ENCODE measurements at places on chromosomes 16 and 17.

GRCh38 chr17:72092710-72093322 is 28.0 kb upstream of the SOX9 start:
- no peak for DNase-seq

GRCh38 chr17:56314026-56314425 is 160.8 kb downstream of the ANKFN1 start:
- no peak for DNase-seq

GRCh38 chr17:77531641-77532040 is 390.9 kb downstream of the SEC14L1 start:
- DNase-seq = no peak

GRCh38 chr17:15364615-15365014 is 23.2 kb upstream of the TEKT3 start:
- no peak for DNase-seq

DNA sequence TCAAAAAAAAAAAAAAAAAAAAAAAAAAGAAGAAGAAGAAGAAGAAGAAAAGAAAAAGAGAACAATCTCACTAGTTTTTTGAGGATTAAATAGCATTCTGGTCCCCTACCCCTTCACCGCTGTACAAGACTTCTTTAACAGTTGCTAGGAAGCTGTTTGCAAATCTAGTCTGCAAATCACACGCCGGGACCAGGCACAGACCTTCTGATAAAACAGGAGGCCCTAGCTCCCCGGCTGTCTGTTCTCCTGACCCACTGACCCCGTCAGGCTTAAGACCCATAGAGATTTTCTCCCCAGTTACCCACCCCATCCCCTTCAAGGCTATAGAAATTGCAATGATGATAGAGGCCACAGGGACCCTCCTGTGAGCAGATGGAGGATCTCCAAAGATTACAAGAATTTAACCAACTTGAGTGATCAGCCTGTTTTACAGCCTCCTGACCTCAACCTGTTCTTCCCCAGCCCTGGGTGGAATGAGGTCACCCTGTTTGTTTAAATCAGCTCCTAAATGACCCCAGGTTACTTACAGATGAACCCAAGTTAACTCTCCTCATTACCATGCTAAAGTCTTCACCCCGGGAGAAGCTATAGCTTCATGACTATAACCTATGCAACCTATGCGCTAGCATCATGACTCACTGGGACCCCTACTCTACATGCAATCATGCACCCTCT is 11.8 kb upstream of the SULT1A1 start:
- no peak for DNase-seq

DNA sequence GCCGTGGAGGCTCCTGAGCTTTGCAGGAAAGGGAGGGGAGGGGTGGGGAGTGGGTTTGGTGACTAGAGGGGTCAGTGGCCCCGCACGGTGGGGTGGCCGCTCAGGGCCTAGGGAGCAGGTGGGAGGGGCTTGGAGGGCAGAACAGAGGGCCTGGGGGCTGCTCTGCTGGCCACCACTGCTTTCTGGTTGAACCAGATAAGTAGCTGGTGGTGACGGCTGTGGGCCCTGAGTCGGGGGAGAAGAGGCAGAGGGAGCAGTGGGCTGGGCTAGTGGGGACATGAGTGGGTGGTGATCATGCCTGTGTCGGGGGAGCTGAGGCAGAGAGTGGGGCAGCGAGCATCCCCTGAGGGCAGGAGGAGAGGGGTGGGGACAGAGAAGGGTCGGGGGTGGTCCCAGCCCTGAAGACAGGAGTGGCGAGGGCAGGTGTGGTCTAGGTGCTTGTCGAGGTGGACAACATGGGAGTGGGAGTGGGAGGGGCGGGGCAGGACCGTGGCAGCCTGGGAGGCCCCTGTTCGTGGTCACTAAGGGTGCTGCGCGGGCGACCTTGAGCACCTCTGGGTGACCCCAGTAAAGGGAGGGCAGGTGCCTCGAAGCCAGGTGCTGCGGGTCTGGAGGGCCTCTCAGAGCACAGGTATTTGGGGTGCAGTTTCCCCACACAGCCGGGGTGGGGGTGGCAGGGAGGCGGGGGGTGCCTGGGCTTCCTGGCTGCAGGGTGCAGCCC is 6.3 kb upstream of the CD7 start:
- DNase-seq = no peak

- no peak for DNase-seq
These were observed 2.3 kb upstream of the P2RX1 start for GRCh38 chr17:3918372-3919122.

- DNase-seq = no peak
These were observed 165.3 kb upstream of the GSE1 start for GRCh38 chr16:85447693-85448313.

GRCh38 chr17:15436473-15437302 is 30.7 kb downstream of the CDRT4 start:
- no peak for DNase-seq

DNA sequence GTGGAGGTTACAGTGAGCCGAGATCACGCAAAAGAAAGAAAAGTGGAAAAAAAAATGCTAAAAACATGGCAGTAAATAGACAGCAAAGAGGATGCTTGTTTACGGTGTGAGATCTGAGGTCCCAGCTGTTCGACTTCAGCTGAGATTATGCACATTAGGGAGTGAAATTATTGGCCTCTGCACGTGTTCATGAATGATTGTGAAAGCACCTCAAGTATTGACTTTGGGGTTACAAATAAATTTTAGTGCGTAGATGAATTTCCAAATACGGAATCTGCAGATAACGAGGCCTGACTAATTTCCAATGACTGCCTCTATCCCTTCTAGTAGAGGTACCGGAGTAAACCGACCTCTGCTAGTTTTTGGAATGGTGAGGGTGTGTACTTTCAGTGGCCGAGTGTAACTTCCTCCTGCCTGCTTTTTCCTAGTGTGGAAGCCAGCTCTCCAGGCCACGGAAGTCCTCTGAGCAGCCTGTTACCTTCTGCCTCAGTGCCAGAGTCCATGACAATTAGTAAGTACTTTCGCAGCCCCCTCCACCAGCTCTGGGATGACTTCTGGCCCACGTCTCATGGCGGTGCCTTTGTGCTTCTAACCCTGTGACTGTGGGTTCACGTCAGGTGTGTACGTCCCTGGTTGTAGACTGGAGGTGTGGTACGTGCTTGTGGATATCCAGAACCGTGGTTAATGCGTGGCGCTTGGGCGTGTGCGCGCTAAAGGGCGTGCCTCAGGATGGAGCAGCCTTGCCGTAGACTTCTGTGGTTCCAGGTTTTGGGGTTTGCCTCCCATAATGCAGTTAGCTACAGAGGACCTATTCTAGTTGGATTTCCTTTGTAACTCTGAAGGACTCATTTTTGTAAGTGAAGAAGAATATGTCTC is 102.1 kb downstream of the SNX29 start:
- DNase-seq = no peak

DNA sequence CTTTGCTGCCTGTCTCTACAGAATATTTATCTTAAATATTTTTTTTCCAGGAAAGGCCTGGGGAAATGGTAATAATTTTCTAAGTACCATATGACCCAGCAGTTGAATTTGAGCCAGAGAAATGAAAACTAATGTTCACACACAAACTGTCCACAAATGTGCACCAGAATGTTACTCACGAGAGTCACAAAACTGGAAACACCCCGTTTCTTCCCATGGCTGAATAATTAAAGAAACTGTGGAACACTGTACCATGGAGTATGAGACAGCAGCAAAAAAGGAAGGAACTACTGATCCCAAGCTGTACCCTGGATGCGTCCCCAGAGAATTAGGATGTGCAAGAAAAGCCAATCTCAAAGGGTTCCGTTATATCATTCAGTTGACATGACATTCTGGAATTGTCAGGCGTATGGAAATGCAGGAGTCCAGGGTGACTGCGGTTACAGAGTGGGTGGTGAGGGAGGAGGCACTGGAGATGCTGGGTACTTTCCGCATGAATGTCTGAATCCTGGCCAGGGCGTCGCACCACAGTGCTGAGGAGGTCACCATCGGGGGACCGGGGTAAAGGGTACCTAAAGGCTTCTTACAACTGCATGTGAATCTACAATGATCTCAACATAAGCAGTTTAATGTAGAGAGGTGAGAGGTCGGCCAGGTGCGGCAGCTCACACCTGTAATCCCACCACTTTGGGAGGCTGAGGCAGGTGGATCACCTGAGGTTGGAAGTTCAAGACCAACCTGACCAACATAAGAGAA is 34.5 kb downstream of the USP22 start:
- DNase-seq = no peak

DNA sequence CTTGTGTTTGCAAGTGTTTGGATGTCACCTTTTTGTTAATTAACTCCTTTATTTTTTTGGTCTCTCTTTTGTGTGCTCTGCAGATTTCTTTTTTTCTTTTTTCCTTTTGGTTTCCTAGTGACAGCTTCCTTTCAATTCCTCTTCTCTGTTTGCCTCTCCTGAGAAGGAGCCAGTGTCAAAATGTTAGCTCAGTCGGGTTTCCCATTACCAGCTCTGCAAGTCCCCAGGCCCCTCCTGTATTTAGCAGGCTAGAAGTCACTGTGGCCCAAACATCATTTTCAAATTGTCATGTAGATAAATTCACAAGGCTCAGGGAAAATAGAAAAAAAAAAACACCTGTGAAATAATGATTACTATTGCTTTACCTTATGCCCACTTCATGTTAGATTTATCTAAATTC is 1621.6 kb downstream of the CDH8 start:
- DNase-seq = no peak

GRCh38 chr16:27374221-27374803 is 27.7 kb upstream of the IL21R start:
- no peak for DNase-seq

- DNase-seq = no peak
These were observed 8.1 kb downstream of the CD300LG start for GRCh38 chr17:43855061-43855460.

GRCh38 chr17:38746004-38746848 is 1.9 kb downstream of the PCGF2 start:
- DNase-seq = no peak

DNA sequence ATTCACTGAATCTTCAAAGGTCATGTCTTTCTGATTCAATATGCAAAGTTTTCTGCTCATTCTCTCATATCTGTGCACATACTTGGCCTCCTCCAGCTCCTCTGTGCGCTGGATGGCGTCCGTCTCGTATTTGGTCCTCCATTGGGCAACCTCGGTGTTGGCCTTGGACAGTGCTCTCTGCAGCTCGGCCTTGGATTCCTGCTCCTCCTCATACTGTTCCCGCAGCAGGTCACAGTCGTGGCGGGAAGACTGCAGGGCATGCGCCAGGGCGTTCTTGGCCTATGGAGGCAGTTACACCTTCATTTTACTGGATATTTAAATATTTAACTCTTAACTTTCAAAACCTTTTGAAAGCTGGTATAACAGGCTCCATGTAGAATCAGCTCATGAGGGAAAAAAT is 8.2 kb upstream of the MYH1 start:
- no peak for DNase-seq

DNA sequence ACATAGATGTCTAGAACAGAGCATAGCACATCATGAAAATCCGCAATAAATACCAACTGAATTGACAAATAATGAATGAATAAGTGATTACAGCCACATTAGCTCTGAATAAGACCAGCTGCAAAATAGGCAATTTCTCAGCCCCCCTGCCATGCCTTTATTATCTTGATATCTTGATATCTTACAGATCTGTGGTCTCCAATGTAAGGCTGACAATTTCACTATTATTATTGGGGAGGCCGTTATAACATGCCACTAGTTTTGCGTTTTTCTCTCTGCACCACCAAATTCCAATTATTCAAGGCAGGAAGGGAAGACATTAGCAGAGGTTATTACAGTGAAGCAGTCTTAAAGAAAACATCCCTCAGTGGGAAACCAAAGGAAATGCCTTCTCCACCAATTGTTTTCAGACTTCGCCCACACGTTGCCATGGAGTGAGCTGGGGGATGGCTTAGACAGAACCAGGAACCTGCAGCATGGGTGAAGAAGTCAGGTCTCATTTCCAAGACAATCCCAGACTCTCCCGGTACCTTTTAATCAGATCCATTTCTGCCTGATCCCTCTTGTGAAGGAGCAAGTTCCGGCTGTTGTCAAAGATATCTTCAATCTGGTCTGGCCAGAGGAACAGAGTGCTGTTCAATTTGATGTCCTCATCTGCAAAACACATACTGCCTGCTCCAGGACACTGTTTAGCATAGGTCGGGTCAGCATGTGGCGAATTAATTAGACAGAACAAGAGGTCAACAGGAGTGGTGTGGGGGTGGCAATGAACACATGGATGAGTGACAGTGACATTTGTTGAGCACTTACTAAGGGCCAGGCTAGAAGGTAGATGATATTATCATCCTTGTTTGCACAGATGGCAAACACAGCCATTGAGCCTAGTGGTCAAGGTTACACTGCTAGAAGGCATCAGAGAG is 46.4 kb downstream of the DNAH3 start:
- no peak for DNase-seq

GRCh38 chr17:27207073-27207513 is 86.8 kb upstream of the WSB1 start:
- no peak for DNase-seq

- DNase-seq = no peak
These were observed 435.6 kb upstream of the DYNLRB2 start for GRCh38 chr16:80105160-80105559.

DNA sequence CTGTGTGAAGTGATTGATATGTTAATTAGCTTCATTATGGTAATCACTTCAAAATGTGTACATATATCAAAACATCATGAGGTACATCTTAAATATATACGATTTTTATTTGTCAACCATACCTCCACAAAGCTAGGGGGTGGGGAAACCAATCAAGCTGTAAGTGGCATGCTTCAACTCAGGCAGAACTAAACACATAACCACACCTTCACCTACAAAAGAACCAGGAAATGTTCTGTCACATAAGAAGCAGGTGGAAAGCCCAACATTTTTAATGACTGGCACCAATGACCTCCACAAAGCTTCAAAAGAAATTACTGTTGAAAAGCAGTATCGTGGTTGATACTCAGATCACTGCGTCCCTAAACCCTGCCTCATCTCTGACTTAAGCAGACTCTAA is 867.7 kb upstream of the EEF2KMT start:
- DNase-seq = no peak

GRCh38 chr17:1188812-1189504 is 9.2 kb upstream of the ABR start:
- no peak for DNase-seq

- no peak for DNase-seq
These were observed 9.5 kb downstream of the USP22 start for GRCh38 chr17:21033350-21033749.

- no peak for DNase-seq
These were observed 63.7 kb upstream of the NLK start for GRCh38 chr17:27978689-27979175.

DNA sequence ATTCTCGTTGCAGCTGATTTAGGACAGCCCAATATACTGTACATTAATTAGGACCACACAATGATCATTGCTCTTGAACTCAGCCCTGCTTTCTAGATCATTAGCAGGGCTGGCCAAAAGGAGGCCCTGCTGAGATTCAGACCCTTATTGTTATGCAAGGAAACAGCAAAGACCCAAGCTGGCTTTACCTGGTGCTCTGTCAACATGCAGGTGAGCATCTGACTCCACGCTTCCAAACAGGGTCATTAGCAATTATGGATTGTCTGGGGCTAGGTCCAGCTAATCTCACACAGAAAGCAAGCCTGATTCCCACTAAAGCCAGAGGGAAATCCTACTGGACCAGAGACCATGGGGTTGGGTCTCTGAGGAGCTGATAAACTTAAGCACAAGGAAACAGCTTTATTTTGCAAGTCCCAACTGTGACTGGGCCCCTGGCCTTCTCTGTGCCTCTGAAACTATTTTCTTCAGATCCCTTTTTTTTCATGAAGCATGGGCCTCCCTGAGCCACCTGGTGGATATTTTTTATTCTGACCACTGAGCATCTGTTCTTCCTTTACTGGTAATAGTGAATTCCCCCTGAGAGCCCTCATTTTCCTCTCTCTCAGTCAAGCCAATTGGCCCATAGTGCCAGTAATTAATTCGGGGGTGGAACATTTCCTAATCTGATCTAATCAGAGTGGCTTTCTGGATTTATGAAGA is 236.1 kb downstream of the GRIN2A start:
- no peak for DNase-seq

- no peak for DNase-seq
These were observed 89.3 kb downstream of the SDR42E1 start for GRCh38 chr16:81921843-81922584.
